Stimulated activated CD4-positive, alpha-beta T cell treated with anti-CD3 and anti-CD28 coated beads, Interleukin-4, amount 100 ng/mL, for 48 hours (primary cell): ENCODE measurements at places on chromosomes 5 and 9.
A peak's percentile ranks its signal among the peaks of the same experiment; 100 is the strongest.

GRCh38 chr5:108528655-108529054 lies 146.8 kb upstream of the FBXL17 start:
- no peak for DNase-seq

GRCh38 chr5:153308282-153308681 lies 182.2 kb upstream of the GRIA1 start:
- no peak for DNase-seq

GRCh38 chr5:109350537-109351270 lies 59.1 kb downstream of the PJA2 start:
- no peak for DNase-seq

DNA sequence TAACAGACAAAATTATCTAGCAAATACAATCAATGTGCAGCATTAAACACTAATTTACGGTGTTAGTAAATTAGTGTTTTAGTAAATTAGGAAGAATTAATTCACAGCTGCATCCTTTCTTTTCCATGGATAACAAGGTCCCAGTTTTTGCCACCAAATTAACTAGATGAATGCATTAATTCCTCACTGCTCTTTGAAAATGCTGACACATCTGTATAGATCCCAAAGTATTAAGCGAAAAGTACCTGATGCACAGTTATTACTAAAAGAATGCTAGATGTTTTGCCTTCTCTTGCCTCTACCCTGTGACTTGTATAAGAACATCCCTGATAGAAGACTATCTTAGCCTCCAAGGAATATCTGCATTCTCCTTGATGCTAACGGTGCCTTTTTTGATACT lies 612.7 kb upstream of the DMAC1 start:
- no peak for DNase-seq

DNA sequence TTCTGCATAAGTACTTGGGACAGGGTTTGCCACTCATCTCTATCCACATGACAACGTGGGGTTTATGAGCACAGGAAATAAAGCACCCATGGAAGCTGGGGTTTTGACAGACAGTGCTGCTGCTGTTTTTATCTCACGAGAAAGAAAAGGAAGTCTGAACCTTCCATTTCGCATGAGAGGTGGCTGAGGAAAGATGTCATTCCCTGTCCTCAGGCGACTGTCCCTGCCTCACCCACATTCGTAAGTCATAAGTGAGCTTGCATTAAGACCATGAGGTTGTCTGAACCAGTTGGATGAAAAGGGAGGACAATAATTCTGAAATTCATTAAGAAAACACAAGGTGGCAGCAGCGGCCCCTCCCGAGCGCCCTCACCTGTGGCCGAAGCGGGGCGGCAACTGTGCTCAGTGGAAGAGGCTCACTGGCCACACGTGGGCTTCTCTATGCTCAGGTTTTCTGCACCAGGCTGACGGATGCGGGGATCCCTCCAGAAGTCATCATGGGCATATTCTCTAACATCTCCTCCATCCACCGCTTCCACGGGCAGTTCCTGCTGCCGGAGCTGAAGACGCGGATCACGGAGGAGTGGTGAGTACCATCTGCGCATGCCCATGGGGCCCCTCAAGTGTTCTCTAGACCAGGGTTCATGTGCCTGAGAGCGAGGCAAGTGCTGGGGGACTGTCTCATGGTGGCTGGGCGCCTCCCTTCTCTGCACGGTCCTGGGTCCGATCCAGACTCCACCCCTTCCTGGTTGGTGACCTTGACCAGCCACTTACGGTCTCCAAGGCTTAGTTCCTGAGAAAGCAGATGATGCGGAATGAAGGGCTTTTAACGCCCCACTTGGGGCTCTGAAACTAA lies 54.7 kb upstream of the SUSD3 start:
- peak; percentile 57 for DNase-seq

GRCh38 chr9:106107716-106108115 lies 413.4 kb downstream of the TMEM38B start:
- no peak for DNase-seq

DNA sequence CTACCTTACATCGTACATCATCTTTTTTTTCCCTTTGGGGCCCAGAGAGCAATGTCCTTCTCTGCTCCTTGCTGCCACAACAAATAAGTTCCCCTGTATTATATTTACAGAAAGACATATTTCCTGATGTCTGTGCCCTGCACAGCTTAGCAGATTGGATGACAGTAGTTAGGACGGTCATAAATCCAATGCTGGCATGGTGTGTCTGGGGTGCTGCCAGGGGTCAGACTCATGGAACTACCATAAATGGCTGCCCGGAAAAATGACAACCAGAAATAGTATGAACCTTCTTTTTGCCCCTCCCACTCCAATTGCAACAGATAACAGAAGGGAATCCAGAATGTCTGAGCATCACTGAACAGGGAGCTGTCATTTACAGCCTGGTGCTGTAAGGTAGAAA lies 511.1 kb downstream of the PSAT1 start:
- no peak for DNase-seq

- DNase-seq = no peak
Observed at GRCh38 chr5:88675168-88675707, 207.7 kb downstream of the MEF2C start.

DNA sequence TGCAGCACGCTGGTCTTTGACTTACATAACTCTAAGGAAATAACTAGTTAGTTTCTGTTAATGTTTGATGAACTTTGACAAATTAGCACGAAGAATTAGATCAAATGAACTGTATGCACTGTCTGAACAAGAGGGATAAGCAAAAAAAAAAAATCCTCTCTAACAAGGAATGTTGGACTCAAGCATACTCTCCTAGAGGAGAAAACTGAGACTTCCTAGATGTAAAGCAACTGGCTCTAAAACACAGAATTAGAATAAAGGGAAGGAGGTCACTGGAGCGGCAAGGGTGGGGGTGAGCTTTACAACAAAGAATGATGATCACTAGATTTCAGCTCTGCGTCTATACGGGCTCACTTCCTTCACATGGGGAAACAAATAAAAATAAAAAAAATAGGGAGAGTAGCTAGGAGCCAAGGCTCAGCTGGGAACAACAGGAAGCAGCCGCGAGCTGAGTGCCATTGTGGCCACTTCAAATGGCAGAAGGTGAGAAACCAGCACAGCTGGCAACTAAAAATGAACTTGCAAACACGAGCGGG lies 48.7 kb upstream of the CEMIP2 start:
- no peak for DNase-seq

GRCh38 chr5:5454391-5454790 lies 31.9 kb downstream of the ICE1 start:
- DNase-seq = no peak

GRCh38 chr9:6805532-6805931 lies 47.8 kb downstream of the KDM4C start:
- DNase-seq = no peak

DNA sequence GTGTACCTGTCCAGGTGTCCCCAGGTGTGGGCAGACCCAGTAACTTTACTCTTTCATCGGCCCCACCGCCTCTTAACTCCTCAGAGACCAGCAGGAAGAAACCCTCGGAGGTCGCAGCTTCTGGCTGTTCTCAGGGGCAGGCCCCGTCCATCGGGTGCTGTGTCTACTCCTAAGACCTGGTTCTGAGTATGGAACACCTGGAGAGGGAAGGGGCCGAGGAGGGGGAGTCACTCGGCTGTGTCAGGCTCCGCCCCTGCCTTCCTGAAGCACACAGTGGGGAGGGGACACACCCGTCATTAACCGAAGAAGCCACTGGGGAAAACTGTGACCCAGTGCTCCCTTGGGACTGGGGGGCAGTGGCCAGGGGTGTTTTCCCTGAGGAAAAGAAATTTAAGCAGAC lies 22.3 kb downstream of the NTNG2 start:
- no peak for DNase-seq

- no peak for DNase-seq
Observed at GRCh38 chr5:172546196-172546595, 91.9 kb upstream of the SH3PXD2B start.
